ENCODE measurements at places on chromosomes 7 and 10.

DNA sequence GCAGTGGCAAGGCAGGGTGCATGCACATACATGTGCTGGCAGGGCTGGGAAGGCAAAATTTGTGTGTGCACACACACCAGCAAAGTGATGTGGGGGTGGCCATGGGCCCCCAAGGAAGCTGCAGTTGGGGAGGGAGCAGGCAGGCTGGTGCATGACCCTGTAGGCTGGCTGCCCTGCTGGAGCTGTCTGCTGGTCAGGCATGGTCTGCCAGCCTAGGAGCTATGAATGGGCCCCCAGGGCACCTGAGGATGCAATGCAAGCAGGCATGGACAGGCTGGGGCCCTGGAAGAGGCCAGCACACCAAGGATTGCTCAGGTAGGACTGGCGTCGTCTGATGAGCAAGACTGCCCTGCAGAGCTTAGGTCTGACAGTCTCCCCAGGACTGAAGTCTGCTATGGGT, 18.2 kb upstream of the PPP1R3A start:
- no peak for DNase-seq

DNA sequence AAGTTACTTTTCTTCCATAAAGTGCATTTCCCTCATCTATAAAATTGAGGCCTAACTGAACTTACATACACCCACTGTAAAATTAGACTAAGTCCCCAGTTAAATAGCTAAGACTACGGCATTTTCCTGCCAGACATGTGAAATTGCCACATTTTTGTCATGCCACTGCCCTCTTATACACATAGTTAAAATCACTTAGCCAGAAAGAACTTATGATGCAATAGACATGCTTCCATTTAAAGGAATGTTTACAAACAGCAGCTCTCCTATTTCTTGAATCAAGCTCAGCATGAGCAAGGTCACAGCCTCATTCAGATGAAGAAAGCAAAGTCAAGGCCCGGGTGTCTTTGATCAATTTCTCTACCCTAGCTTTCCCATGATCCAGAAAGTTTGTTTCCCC, 175.7 kb downstream of the LRRN3 start:
- DNase-seq, result no peak

GRCh38 chr7:155597753-155598140, 46.7 kb upstream of the RBM33 start:
- no peak for DNase-seq

DNA sequence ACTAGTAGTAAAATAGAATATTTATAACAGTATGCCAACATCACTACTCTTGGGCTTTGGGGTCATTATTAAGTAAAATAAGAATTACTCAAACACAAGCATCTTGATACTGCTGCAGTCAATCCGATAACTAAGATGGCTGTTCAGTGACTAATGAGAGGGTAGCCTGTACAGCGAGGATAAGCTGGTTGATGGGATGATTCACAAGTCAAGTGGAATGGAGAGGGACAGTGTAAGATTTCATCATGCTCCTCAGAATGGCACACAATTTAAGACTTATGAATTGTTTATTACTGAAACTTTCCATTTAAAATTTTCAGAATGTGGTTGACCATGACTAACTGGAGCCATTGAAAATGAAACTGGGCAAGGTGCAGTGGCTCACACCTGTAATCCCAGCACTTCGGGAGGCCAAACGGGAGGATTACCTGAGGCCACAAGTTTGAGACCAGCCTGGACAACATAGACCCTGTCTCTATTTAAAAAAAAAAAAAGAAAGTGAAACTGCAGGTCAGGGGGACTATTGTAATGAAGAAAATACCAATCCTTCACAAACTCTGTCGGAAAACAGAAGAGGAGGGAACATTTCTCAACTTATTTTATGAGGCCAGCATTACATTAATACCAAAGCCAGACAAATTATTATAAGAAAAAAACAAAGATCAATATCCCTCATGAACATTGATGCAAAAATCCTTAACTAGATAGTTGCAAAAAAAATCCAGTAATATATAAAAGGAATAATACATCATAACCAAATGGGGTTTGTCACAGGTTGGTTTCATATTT, 11.2 kb downstream of the AVL9 start:
- no peak for DNase-seq

Data from forelimb muscle (tissue), 1 donor.